ENCODE measurements at places on chromosomes 16 and 17. TPM values are rescaled to one million over a fixed set of nuclear protein-coding genes. Genes with fewer than 3 reads are reported as not detected.
A peak's percentile ranks its signal among the peaks of the same experiment; 100 is the strongest.

TMEM107 gene
- 25.3 TPM for total RNA-seq

AANAT gene
- not detected for total RNA-seq

PRAC2 gene
- total RNA-seq: not detected

CCL1 gene
- not detected for total RNA-seq

GRB2 gene
- total RNA-seq: 133 TPM

DNA sequence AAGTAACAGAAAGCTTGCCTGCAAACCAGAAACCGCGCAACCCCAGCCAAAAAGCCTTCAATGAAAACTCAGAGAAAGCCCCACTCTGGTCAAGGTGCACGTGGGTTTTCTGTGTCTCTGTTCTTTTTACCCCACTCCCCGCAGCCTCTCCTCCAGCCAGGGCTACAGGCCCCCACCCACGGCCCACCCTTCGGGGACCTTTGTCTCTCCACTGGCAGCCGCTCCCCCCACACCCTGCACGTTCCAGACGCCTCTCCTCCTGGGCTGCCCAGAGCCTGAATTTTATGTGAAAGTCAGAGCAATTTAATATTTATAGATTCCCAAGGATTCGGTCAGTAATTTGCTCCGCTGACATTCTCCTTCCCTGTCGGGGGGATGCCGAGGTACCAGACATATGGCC is 24.2 kb downstream of the MRM3 start:
- H3K36me3 ChIP-seq: no peaks in the 10 kb centered on the region
- H3K4me3 ChIP-seq: no peak overlapping the region

DNA sequence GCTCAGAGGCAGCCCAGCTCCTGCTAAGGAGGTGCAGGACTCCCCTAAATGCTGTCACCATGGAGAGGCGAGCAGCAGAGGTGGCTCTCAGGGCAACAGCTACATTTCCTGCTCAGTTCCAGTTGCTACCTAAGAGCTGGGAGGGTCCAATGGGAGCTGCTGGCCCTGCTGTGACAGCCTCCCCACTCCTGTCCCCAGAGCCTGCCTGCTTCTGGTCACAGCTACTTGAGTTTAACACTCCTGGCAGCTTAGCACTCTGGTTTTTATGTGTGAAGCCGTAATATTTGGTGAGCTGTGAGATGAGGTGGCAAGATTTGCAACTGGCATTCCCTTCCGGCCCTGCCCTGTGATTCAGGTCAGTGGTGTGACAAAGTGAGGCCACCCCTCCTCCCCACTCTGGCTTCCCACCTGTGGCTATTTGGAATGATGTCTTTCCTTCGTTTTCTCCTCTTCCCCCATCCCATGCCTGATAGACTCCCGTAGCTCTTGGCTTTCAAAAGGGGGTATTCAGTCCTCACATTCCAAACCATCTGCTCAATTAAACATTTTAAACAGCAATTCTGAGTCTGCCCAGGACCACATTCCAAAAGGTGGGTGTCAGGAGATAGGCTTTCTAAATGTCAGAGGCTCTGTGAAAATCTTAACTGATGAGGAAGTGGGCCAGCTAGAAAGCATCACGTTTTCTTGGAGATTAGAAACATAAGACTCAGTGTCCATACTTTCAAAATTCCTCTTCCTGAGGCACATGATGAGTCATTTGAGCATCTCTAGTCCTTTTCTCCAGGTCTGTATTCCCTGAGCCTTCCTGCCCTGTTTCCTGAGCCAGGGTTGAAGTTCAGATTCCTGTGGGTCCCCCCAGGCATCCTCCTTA is 42.6 kb upstream of the SKAP1 start:
- no peak overlapping the region for H3K4me3 ChIP-seq
- H3K27ac ChIP-seq: no peak overlapping the region
- DNase-seq: no peak

- DNase-seq: no peak
- no peaks in the 10 kb centered on the region for H3K4me1 ChIP-seq
- no peak overlapping the region for H3K4me3 ChIP-seq
- no peaks in the 10 kb centered on the region for H3K36me3 ChIP-seq
These were observed 67.0 kb downstream of the PLCG2 start for GRCh38 chr16:81846105-81846504.

GRCh38 chr17:21140911-21141310 is 14.1 kb downstream of the DHRS7B start:
- H3K4me3 ChIP-seq: no peak overlapping the region
- no peak for DNase-seq
- no peak overlapping the region for H3K27ac ChIP-seq
- H3K27me3 ChIP-seq: no peaks in the 10 kb centered on the region

DNA sequence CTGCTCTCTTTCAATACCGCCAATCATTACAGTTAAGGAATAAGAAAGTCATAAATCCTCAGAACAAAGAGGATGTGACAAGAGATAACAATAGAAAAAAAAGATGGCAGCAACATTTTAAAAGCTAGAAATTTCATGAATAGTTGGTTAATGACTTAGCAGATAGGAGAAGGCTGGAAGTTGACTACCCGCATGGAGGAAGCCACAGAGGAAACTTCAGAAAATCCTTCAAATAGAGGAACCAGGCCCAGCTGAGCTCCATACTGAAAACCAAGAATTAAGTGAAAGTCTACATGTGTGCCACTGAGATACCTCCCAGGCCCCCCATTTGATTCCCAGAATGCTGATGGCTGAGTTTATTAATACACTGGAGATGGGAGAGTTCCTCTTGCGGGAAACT is 109.3 kb downstream of the GSG1L start:
- H3K27ac ChIP-seq: no peak overlapping the region
- no peaks in the 10 kb centered on the region for H3K36me3 ChIP-seq
- peaks cover 5% of the 10 kb centered on the region for H3K27me3 ChIP-seq
- no peak overlapping the region for H3K4me3 ChIP-seq

- H3K27me3 ChIP-seq: no peaks in the 10 kb centered on the region
- no peak for DNase-seq
- H3K4me3 ChIP-seq: no peak overlapping the region
- no peaks in the 10 kb centered on the region for H3K36me3 ChIP-seq
- H3K27ac ChIP-seq: peak overlapping the region; percentile 90
- H3K4me1 ChIP-seq: peaks cover 81% of the 10 kb centered on the region
These were observed 30.5 kb downstream of the NSMCE1 start for GRCh38 chr16:27238016-27238587.

GRCh38 chr17:8935191-8935590 is 30.3 kb downstream of the PIK3R5 start:
- peaks cover 56% of the 10 kb centered on the region for H3K4me1 ChIP-seq
- H3K4me3 ChIP-seq: no peak overlapping the region
- H3K36me3 ChIP-seq: no peaks in the 10 kb centered on the region
- H3K27me3 ChIP-seq: no peaks in the 10 kb centered on the region

GRCh38 chr16:80158766-80159165 is 382.0 kb upstream of the DYNLRB2 start:
- no peaks in the 10 kb centered on the region for H3K27me3 ChIP-seq
- no peak overlapping the region for H3K4me3 ChIP-seq
- H3K4me1 ChIP-seq: no peaks in the 10 kb centered on the region
- no peaks in the 10 kb centered on the region for H3K36me3 ChIP-seq
- no peak for DNase-seq

DNA sequence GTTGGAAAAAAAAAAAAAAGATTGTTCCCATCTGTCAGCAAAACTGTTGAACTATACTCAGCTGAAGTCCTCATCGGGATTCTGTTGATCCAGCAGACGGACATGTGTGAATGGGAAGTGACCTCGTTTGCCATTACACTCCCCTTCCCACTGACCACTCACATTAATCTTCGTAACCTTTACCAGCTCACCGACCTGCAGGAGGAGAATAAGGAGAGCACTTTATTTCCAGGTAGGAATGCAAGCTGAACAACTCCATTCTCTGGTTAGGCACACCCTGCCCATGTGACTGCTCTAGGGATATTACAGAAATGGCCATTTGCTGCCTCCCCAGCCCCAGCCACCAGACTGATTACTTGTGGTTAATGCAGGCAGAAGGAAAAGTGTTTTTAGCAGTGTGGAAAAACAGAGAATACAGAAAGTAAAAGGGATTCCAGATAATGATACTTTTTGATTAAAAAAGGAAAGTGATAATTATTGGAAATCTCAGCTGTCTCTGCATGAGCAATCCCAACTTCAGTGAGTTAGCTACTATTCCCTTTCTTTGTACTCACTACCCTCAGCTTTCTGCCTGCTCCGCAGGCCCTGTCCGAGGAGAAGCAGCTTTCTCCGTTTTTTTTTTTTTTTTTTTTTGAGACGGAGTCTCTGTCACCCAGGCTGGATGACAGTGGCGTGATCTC is 23.6 kb upstream of the YWHAE start:
- no peak overlapping the region for H3K4me3 ChIP-seq
- no peak overlapping the region for H3K27ac ChIP-seq
- no peaks in the 10 kb centered on the region for H3K27me3 ChIP-seq
- H3K36me3 ChIP-seq: peaks cover 19% of the 10 kb centered on the region
- no peak for DNase-seq

DNA sequence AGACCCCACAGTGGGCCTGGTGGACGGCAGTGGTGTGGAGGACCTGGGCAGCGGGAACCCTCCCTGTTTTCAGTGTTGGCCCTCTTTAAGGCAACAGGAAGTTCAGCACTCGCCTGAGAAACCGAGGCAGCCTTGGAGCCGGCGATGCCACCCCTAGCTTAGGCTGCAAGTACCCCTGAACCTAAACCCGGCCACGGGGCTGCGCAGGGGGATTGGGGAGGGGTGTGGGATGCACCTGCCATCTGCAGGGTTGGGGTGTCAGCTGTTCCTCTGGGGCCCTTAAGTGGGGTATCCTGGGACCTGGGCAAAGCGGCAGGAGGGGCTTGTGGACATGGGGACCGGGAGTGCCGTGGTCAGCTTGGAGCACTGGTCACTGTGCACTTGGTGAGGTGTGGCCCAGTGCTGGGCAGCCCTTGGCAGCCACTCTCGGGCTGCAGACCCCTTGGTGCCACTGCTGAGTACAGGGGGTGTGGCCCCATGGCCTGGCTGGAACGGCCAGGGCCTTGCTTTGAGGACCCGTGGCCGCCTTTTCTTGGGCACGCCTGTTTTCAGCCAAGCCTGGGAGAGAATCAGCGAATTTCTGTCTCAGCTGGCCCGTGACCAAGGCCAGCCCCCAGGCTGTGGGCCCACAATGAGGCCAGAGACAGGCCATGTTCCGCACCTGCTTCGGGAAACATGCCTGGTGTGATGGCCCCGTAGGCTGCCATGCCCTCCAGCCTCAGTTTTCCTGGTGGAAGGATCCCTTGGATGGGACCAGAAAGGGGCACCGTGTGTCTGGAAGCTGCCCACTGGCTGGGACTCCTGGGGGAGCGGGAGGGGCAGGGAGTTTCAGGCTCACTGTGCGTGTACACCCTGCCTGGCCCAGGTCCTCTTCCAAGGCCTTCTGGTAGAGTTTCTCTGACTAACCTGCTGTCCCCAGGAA is 4.1 kb upstream of the SLC25A10 start:
- H3K4me1 ChIP-seq: peaks cover 34% of the 10 kb centered on the region
- no peak overlapping the region for H3K27ac ChIP-seq
- no peaks in the 10 kb centered on the region for H3K27me3 ChIP-seq

- H3K36me3 ChIP-seq: no peaks in the 10 kb centered on the region
- no peaks in the 10 kb centered on the region for H3K4me1 ChIP-seq
- H3K27ac ChIP-seq: no peak overlapping the region
These were observed 250.6 kb upstream of the ZFHX3 start for GRCh38 chr16:73298562-73298961.

DNA sequence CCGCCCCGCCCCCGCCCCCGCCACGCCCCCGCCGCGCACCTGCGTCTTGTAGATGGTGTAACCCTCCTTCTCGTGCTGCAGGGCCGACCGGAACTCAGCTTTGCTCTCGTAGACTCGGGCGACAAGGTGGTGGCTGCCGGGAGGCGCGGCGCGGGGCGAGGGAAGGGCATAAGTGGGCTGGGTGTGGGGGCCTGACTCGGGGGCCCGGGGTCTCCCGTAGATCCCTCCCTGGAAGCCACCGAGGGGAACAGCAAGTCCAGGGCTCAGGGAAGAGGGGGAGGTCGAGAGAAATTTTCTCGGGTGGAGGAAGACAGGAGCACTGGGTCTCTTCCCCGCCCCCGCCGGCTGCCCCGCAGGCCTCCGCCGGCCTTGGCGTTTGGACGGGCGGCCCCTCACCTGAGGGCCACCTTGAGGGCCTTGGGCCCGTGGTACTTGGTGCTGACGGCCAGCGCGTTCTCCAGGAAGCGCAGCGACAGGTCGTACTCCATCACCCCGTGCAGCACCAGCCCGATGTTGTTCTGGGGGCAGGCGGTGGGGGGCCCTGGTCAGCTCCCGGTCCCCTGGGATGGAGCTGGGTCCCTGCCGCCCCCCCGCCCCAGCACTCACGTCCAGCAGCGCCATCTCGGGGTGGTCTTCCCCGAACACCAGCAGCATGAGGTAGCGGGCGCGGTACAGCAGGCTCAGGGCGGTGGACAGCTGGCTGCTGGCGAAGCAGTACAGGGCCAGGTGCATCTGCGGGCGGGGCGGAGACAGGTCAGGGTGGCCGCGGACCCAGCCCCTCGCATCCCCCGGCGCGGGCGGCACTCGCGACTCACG is 19.4 kb downstream of the CLUH start:
- no peaks in the 10 kb centered on the region for H3K27me3 ChIP-seq
- no peak overlapping the region for H3K4me3 ChIP-seq
- no peak for DNase-seq
- peaks cover 14% of the 10 kb centered on the region for H3K4me1 ChIP-seq
- no peak overlapping the region for H3K27ac ChIP-seq

GRCh38 chr17:28788100-28788499 is 44.3 kb downstream of the TRAF4 start:
- no peak for DNase-seq
- H3K4me3 ChIP-seq: no peak overlapping the region
- H3K27me3 ChIP-seq: no peaks in the 10 kb centered on the region

DNA sequence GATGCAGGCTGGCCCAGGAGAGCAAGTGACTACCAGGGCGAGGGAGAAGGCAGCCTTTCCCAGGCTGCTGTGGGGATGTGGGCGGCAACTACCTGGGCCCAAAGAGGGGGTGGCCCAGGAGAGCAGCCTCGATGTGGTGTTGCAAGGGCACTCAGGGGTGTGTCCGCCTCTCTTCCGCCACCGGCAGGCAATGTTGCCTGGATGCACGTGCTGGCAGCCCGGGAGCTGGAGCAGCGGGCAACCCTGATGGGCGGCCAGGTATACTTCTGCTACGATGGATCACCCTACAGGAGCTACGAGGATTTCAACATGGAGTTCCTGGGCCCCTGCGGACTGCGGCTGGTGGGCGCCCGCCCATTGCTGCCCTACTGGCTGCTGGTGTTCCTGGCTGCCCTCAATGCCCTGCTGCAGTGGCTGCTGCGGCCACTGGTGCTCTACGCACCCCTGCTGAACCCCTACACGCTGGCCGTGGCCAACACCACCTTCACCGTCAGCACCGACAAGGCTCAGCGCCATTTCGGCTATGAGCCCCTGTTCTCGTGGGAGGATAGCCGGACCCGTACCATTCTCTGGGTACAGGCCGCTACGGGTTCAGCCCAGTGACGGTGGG is 2.7 kb downstream of the HSD3B7 start:
- no peak overlapping the region for H3K4me3 ChIP-seq
- no peak for DNase-seq
- peaks cover 6% of the 10 kb centered on the region for H3K4me1 ChIP-seq

GRCh38 chr16:28986046-28986445 is 1.2 kb downstream of the LAT start:
- no peak for DNase-seq
- no peaks in the 10 kb centered on the region for H3K27me3 ChIP-seq
- peaks cover 47% of the 10 kb centered on the region for H3K36me3 ChIP-seq
- peak overlapping the region; percentile 83 for H3K27ac ChIP-seq
- peaks cover 62% of the 10 kb centered on the region for H3K4me1 ChIP-seq

GRCh38 chr17:19686400-19687090 is 29.8 kb downstream of the SLC47A2 start:
- no peaks in the 10 kb centered on the region for H3K4me1 ChIP-seq
- no peaks in the 10 kb centered on the region for H3K36me3 ChIP-seq
- no peak overlapping the region for H3K4me3 ChIP-seq
- H3K27ac ChIP-seq: no peak overlapping the region

- H3K4me3 ChIP-seq: no peak overlapping the region
- H3K27me3 ChIP-seq: no peaks in the 10 kb centered on the region
- DNase-seq: no peak
- no peak overlapping the region for H3K27ac ChIP-seq
- no peaks in the 10 kb centered on the region for H3K36me3 ChIP-seq
These were observed 30.8 kb upstream of the MYOCD start for GRCh38 chr17:12634789-12635414.

Measured in CD4-positive, alpha-beta memory T cell (primary cell).